Spleen (tissue), 13 donors: ENCODE measurements at places on chromosomes 2 and 18. TPM values are rescaled to one million over a fixed set of nuclear protein-coding genes. Genes with fewer than 3 reads are reported as not detected.

AGAP1 gene
- 25.2 TPM for total RNA-seq

GRCh38 chr18:21364471-21364870 lies 122.4 kb downstream of the GREB1L start:
- no peaks in the 10 kb centered on the region for H3K4me1 ChIP-seq
- H3K27me3 ChIP-seq: no peaks in the 10 kb centered on the region
- DNase-seq: no peak
- no peak overlapping the region for H3K4me3 ChIP-seq

DNA sequence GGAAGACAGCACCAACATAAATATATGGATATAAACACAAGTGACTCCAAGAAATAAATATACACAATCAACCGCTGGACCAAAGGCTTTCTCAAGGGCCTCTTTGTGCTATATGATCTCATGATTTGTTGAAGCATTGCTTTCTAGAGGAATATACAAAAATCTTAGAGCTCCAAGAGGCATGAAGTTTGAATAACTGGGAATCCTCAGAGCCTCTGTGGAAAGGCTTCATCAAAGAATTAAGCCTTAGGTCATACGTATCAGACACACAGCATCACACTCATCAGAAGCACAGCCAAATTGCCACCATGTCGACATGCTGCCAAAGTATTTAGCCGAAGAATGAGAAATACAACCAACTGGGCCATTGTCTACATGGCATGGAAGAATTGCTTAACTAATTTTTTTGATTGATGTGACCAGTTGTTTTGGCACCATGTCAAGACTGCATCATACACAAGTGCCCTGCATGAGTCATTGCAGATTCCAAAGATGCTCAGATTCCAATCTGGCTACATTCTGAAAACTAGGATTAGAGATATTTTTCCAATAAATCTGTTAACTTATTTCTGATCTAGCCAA lies 860.6 kb upstream of the ZEB2 start:
- H3K27ac ChIP-seq: no peak overlapping the region
- no peak for DNase-seq
- H3K36me3 ChIP-seq: no peaks in the 10 kb centered on the region
- H3K4me1 ChIP-seq: no peaks in the 10 kb centered on the region
- H3K4me3 ChIP-seq: no peak overlapping the region

RAD51AP2 gene
- not detected for total RNA-seq

ERLEC1 gene
- total RNA-seq: 43.6 TPM

DNA sequence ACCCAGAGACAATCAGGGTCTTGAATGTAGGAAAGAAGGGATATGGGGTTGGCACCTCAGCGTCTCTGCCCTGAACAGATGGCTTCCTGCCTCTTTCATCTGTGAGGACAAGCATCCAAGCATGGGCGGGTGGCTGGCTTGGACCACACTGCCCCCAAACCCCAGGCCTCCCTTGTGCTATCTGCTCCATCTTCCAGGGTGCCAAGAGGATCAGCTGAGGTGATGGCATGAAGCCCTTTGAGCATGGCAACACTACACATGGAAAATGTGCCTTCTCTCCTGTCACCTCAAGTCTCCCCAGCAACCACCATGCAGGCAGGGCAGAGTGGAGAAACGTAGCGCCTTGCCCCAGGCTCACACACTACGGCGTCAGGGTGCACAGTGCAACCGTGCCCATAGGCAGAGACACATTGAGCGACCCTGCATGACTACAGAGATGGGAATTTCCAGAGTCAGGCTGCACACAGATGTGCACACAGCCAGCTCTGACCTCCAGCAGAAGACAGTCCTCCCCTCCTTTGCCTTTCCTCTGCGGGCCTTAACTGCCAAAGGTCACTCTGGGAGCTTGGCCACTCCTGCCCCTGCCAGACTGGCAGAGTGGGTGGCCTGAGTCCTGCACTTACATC lies 1.5 kb downstream of the KCNIP3 start:
- no peak for DNase-seq
- no peaks in the 10 kb centered on the region for H3K27me3 ChIP-seq
- H3K4me1 ChIP-seq: no peaks in the 10 kb centered on the region
- H3K36me3 ChIP-seq: no peaks in the 10 kb centered on the region

DNA sequence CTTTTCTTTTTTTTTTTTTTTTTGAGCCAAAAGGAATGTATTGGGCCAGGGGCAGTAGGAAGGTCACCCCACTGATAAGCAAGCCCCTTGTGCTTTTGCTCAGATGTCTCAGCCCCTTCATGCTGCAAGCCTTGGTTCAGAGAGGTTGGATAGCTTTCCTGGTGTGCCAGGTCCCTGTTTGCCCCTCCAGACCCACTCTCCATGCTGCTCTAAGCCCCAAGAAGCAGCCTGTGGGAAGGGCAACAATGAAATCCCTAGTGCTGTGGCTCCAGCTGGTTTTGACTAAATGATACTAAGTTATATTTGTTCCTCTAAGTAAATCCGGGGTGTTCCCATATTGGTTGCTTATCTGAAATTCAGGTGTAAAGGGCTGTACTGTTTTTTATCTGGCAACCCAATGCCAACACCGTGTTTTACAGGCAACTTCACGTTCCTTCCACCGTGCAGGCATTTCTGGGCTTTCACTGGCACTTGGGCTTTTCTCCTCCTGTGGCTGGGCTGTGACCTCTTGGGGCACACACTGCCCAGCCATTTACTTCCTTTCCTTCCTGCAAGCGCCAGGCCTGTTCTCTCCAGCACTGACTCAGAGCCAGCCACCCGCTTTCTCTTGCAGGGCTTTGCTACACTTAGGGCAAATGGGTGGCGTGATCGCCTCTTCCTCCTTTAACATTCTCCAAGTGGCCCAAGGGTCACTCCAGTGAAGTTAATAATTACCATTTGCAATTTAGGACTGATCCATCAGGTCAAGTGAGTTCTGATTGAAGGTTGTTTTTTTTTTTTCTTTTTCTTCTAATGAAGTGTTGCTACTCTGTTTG lies 21.6 kb downstream of the MERTK start:
- H3K4me3 ChIP-seq: no peak overlapping the region
- DNase-seq: peak; percentile 77

DNA sequence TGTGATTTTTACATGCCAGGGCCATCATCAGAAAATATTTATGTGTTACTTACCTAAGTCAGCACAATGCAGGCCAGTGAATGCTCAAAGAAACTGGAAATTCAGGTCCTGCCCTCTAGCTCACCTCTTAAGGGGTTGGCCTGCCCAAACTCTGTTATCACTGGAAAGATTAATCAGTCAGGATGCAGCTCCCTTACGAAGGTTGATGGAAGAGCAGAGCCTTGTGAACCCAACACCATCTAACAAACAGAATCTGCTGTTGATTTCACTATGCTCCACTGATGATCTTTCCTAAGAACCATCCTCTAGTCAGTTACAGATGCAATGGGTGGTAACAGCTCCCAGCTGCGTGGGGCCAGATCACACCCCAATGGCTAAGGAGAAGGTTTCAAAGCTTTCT lies 38.2 kb downstream of the SOX11 start:
- H3K4me3 ChIP-seq: no peak overlapping the region
- no peaks in the 10 kb centered on the region for H3K4me1 ChIP-seq
- H3K36me3 ChIP-seq: no peaks in the 10 kb centered on the region
- DNase-seq: no peak
- H3K27me3 ChIP-seq: no peaks in the 10 kb centered on the region

DNA sequence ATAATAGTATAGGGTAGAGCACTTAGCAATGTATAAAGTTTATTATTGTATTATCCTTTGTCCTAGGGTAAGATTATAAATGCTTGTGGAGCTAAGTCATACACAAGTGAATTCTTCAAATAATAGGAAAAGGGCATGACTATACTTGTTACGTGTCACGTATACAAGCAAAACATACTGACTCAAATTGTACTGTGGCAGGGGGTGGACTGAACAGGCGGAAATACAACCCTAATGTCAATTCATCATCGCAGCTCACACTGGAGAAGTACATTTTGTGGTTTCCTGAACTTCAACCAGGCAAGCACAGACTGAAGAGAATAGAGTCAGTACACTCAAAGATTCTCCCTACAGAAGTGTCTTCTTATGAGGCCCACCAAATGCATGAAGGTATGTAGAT lies 201.0 kb downstream of the MBD2 start:
- no peaks in the 10 kb centered on the region for H3K36me3 ChIP-seq
- no peaks in the 10 kb centered on the region for H3K27me3 ChIP-seq
- DNase-seq: no peak
- no peak overlapping the region for H3K4me3 ChIP-seq
- no peak overlapping the region for H3K27ac ChIP-seq
- no peaks in the 10 kb centered on the region for H3K4me1 ChIP-seq

- no peak overlapping the region for H3K4me3 ChIP-seq
- peak overlapping the region; percentile 37 for H3K27ac ChIP-seq
- H3K27me3 ChIP-seq: no peaks in the 10 kb centered on the region
Measured at GRCh38 chr2:128494640-128495321, 176.1 kb upstream of the HS6ST1 start.

DNA sequence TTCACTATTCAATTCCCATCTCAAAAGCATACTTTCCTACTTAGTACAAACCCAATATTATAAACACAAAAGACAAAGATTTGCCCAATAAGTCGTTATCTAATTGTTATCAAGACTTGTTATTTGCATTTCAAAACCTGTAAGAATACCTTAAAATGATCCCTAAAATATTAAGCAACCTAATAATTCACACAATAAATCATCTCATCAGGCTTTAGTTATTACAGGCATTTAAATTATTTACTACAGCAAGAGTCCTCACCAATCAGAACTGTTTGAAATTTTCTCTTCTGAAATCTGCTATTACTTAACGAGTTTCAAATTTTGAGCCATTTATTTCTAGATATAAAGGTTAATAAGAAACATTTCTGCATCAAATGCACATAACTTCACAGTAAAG lies 1.6 kb downstream of the CCDC88A start:
- no peak for DNase-seq
- peak overlapping the region; percentile 53 for H3K4me3 ChIP-seq
- H3K36me3 ChIP-seq: no peaks in the 10 kb centered on the region
- no peak overlapping the region for H3K27ac ChIP-seq
- peaks cover 10% of the 10 kb centered on the region for H3K4me1 ChIP-seq

DNA sequence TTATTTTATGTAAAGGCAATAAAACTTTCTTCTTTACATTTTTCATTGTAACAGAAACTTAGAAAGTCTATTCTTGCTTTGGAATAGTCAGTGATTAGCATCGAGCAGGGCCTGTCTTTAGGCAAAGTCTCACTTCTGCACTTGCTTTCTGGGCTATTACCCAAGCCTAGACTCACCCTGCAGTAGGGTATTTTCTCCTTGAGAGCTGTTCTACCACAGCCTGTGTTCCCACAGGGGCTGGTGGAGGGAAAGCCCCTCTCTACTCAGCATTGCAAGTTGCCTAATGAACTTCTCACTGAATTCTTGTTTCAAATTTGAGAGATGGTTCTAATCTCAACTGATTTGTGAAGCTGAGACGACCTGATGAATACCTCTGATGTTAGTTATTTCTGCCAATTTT lies 111.7 kb upstream of the KLHL14 start:
- no peak overlapping the region for H3K4me3 ChIP-seq
- peak; percentile 78 for DNase-seq
- peak overlapping the region; percentile 41 for H3K27ac ChIP-seq
- peaks cover 10% of the 10 kb centered on the region for H3K4me1 ChIP-seq
- no peaks in the 10 kb centered on the region for H3K36me3 ChIP-seq
- H3K27me3 ChIP-seq: no peaks in the 10 kb centered on the region

GRCh38 chr2:31270822-31271231 lies 36.9 kb downstream of the EHD3 start:
- no peak for DNase-seq
- H3K27me3 ChIP-seq: no peaks in the 10 kb centered on the region
- no peak overlapping the region for H3K4me3 ChIP-seq
- H3K36me3 ChIP-seq: peaks cover 22% of the 10 kb centered on the region

DNA sequence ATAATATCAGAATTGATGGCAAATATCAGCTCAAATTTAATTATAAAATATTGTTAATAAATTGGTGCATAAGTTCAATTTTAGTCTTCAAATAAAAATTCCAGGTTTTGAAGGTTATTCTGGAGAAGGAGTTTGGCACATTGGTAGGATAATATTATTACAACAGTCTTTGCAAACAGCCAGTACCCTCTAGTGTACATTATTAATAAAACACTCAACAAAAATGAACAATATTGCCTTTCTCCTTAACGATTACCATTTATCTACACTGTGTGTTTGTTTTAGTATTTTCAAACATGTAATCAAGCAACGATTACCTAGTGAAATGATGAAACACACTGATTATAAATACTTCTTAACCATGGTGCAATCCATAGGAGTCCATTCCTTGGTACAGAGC lies 334.0 kb upstream of the FSIP2 start:
- no peak overlapping the region for H3K27ac ChIP-seq
- H3K27me3 ChIP-seq: no peaks in the 10 kb centered on the region
- no peaks in the 10 kb centered on the region for H3K4me1 ChIP-seq
- no peaks in the 10 kb centered on the region for H3K36me3 ChIP-seq
- H3K4me3 ChIP-seq: no peak overlapping the region

DNA sequence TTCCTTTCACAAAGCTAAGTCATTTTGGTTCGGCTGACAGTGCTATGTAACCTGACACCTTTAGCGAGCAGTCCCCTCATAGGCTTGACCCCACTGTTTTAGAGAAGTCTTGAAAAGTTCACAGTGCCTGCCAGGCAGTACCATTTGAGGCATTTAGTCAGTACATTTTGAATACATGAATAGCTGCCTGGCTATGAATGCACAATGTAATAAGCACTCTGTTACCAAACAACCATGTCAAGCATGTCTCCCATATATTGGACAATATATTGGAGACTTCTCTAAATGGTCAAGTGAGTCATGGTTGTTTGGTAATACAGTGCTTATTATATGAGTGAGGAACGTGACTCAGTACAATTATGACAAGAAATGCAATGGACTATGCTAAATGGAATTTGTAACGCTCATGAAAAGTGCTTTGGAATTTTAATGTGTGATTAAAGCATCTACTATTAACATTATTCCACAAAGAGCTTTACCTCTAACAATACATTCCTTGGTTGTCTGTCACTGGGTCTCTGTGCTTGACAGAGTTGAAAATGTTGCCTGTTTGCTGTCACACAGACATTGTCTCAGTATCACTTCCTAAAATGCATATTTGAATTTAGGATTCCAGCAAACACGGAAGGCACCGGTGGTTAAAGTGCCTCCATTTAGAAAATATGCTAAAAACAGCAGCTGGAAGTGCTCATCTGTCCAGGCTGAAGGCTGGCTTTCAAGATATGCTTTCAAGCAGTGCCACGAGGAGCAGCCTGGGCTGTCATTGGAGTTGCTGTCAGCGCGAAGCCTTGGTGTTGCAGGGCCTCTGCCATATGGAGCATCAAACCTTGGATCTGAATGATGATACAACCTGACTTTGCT lies 458.6 kb downstream of the FBXO15 start:
- no peak for DNase-seq
- no peak overlapping the region for H3K4me3 ChIP-seq
- H3K4me1 ChIP-seq: no peaks in the 10 kb centered on the region
- H3K27ac ChIP-seq: no peak overlapping the region
- no peaks in the 10 kb centered on the region for H3K27me3 ChIP-seq
- no peaks in the 10 kb centered on the region for H3K36me3 ChIP-seq

EN1 gene
- total RNA-seq: not detected
